ENCODE measurements at places on chromosomes 2 and 18.

DNA sequence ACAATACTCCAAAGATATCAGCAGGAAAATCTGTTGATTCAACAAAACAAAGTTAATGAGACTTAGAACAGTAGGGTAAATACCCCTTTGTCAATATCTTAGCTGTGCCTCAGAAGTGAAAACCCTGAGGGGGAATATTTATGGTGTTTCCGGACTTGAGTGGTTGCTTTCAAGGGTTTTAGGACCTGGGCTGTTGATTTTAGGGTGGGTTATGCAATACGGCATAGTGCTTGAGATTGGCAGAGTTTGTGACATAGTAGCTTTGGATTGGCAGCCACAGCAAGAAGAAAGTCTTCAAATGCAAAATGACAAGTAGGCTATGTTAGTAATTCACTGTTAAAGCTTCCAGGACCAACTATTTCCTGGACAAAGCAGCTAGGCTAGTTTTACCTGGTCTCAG, 826.3 kb upstream of the CDH2 start:
- no peak for DNase-seq

DNA sequence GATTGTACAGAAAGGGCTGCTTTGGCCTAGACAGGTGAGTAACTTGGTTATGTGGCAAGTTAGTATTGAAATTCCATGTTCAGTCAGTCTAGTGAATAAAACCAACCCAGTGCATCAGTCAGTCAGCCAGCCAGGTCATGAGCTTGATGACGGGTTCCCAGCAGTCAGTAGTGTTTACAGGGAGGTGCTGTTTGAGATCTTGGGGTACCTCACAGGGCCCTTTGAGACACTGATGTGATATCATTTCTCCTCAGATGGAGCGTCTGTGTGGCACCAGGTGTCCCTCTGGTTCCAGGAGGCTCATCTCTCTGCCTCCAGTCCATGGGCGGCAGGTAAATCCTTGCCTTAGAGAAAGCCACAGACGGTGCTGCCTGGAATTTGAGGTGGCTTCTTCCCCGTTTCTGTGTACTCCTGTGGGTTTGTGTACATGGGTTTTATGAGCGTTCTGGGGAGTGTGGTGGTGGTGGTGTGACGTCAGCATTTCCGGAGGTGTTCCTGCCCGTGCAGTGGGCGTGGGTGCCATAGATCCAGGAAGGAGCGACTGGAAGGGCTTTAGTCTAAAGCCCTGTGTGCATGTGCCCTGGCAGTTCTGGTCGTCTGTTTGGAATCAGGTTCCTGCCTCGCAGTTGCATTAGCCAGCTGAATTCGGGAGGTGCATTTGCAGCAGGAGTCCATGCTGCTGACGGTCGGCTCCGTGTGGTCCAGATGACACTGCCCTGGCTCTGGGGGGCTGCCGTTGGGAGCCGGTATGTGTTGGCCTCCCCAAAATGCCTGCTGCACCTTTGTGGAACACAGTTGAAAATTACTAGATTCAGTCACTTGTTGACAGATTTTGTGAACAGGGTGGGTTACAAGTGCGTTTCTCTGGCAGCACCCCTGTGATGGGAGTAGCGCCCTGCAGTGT, 2.1 kb downstream of the CTDP1 start:
- DNase-seq, result no peak

DNA sequence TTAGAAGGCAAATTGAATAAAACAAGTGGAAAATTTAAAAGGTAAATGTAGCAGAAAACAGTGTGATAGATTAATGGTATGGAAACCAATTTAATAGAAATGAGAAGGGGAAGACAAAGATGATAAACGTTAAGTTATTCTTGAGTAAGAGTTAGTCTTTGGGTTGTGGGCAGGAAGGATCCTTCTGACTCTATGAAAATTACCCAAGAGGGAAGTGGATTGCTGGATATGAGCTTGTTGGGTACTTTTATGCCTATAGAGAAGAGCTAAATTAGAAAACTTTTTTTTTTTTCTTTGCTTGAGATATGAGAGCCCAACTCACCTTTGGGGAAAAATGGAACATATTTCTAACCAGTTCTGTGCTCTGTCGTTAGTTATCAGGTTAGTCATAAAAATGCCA, 144.0 kb downstream of the LDLRAD4 start:
- DNase-seq, result no peak

DNA sequence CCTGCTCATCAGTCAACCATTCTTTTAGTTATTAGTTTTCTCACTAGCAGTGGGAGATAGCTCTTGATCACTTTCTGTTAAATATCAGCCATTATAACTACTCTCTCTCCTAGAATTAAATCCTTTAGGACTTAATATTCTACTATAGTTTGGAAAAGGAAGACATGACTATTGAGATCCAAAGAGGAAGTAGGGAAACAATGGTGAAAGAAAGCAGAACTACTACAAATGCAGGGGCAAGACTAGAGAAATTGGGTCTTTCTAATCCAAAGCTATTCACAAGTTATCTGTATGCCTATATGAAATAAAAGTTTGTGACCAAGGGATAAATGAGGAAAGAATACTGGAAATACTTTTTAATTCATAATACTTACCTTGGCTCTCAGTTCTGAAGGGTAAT, 65.1 kb downstream of the SRBD1 start:
- DNase-seq, result no peak

GRCh38 chr18:31946305-31947046, 3.5 kb upstream of the TRAPPC8 start:
- no peak for DNase-seq
